ENCODE measurements at places on chromosomes 7 and 10.

GRCh38 chr10:102644646-102645387 is 538 bp downstream of the TRIM8 start:
- peak; percentile 65 for DNase-seq

- no peak for DNase-seq
These were observed 18.0 kb upstream of the HILPDA start for GRCh38 chr7:128437426-128438332.

DNA sequence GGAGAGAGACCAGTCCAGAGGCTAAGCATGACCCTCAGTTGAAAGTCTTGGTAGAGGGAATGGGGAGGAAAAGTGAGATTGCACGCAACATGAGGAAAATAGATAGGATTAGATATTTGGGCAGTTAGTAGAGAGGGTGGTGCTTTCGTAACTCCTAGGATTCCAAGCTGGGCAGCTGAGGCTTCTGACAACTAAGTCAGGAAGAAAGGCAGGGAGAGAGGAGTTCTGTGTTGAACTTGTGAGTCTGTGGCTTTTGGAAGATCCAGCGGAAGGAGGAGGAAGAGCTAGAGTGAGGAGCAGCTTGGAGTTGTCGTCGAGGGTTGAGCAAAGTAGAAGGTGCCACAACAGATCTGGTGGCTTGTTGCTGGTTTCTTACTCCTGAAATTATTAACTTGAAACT is 21.8 kb downstream of the CUL1 start:
- no peak for DNase-seq

DNA sequence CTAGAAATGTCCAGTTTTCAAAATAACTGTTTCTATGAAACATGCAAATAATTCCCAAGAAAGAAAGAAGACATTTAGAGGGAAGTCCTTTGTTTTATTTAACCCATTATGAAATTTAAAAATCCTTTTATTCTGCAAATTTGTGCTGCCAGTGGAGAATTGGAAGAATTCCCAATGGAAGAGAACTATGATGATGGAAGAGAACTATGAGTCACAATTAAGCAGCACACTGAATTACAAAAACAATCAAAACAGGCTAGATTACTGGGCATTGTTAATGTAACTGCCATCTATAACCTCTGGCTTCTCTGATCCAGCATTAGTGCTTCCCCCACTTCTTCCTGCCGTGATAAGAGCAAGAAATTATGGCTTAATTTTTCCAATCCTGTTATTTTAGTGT is 126.2 kb upstream of the FEZF1 start:
- DNase-seq, result peak; percentile 12

DNA sequence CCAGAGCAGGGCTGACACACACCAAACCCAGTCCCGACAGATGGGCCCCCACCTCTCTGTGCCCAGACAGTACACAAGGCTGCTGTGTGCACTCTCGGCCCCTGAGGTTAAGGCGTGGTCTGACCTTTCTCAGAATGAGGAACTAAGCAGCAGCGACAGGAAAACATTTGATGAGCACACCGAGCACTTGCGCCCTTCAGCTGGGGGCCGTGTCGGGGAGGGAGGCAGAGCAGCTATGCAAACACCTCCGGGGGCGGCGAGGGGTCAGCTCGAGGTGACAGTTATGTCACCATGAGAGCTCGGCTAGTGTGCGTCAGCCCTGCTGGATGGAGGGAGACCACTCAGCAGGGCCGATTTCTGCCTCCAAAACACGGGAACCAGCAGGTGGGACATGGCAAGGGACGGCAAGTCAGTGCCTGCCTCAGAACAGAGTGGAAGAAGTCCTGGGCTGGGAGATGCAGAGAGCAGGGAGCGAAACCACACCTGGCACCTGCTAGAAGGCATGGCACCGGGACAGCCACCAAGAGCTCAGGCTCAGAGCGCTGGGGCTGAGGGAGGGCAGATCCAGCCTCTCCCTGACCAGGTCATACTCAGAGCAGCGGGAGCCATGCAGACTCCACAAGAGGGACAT is 57.4 kb downstream of the CHST15 start:
- DNase-seq, result no peak

DNA sequence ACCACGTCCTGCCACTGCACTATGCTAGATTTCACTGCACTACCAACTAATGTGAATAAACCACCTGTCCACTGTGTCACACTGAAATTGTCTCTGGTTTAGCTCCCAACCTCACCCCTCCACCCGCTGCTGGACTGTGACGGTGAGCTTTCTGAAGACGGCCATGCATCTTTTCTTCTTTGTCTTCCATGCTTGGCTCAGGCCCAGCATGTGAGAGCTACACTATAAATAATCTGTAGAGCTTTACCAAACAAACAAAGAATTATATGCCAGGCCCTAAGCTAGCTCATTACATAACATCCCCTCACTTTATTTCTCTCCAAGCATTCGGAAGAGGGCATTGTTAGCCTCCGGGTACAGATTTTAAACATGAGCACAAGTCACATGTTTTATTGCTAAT is 633.2 kb downstream of the TNS3 start:
- DNase-seq, result no peak

DNA sequence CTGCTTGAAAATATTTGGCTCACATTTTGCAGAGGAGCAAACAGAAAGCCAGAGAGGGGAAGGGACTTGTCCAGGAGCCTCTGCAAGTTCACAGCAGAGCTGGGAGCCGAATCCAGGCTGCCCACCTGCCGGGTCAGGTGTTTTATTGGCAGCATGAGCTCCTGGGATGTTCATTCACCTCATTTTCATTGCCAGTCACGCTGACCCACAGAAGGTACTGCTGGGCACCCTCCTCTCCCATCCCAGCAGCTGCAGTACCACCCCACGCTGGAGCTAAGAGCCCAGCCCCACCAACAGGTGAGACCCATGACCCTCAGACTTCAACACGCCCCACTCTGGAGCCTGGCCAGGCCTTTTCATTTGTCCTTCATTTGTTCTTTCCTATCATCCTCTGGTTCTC is 102.7 kb downstream of the GRID1 start:
- no peak for DNase-seq

DNA sequence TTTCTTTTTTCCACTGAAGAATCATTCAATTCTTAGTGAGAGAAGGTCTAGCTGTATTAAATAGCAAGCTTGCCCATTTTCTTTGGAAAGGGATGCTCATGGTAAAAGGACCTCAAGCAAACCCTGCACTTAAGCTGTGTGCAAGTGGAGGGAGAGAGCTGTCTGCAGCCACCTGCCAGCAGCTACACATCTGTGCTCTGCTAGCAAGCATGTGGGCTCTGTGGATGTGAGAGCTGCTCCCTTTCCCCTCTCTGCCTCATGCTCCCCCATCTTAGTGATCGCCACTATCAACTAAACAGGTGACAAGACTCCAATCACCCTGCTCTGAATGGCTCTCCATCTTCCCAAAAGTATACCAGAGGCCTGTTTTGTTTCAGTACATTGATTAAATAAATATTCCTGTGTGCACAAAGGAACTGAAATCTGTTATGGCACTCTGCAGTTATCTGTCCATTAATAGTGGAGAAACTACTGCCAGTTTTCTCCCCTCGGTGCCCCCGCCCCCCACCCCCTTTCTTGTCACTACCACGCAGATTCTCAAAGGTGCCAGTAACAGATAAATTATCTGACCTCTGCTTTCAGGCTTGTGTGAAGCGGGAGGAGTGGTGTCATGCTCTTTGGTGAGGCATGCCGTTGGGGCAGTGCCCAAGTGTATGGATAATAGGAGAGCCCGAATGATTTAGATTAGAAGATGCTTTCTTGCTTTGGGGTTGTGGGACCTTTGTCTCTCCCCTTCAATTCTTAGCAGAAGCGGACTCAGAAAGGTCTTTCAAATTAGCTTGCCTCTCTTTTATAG is 26.4 kb downstream of the AUTS2 start:
- no peak for DNase-seq

DNA sequence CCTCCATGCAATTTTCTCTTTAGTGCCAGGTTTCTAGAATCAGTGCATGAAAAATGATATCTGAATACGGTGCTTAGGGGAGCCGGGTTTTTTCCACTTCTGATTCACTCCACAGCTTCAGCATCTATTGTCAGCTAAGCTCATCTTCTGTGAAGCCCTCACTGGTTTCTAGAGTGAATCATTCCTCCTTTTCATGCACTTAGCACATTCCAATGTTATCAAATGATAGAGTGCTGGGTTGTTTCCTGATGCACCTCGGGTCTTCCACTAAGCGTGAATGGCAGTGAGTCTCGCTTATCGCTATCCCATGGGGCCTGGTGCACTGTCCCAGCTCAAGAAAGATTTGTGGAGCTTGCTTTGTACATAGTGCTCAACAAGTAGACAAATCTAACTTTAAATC is 170.9 kb upstream of the RHEB start:
- peak; percentile 64 for DNase-seq

GRCh38 chr10:70673043-70673928 is 980 bp downstream of the ADAMTS14 start:
- peak; percentile 89 for DNase-seq

GRCh38 chr7:26005683-26006410 is 146.2 kb upstream of the NFE2L3 start:
- DNase-seq, result no peak

DNA sequence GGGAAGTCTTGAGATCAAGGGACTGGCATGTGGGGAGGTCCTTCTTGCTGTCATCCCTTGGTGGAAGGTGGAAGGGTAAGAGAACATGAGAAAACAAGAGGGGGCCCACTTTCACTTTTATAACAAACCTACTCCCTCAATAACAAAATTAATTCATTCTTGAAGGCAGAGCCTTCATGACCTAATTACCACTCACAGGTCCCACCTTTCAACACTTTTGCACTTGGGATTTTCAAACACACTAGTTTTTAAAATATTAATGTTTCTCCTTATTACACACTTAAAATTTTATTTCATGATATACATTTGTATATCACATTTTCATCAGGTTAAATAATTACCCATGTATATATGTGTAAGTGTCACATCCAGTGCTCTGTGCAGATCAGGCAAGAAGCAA is 2.0 kb downstream of the ST7 start:
- no peak for DNase-seq

DNA sequence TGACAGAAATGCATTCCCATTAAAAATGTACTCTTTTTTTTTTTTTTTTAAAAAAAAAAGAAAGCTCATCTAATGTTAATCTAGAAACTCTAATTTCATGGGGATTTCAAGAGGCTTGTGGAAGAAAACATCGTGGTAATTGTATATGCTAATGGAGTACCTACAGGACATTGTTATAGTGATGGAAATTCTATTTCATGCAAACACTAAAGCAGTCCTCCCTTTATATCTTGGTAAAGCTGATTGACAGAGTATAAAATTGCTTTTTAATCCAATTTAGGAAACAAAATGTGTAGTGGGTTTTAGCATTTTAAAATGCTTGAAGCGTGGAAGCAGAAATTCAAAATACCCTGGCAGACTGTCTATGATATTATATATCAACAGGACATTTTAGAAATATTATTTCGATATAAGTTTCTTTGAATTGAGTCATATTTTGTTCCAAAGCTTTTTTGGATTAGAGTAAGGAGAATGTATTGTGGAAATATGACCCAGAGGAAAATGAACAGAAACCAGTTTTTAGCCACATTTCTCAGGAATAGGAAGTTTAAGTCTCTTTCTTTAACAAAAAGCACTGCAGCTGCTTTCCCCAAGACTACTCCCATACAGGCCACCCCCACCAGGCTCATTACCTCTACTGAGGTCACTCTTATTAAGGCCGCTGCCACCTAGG is 121.9 kb downstream of the WNT2 start:
- no peak for DNase-seq

DNA sequence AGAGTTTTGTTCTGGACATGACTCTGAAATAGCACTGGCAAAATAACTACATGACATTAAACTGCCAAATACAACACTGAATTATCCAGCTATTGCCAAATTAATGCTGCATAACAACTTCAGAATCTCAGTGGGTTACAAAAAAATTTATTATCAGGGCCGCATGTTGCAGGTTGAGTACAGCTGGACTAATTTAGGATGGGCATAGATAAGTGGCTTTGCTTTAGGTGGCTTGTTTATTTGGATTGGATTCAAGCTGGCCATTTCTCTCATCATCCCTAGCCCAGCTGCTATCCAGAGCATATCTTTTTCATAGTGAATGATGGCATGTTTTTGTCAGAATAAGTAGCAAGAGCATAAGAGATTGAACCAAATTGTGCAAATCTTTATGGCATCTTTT is 1277.1 kb downstream of the REEP3 start:
- DNase-seq, result no peak

GRCh38 chr10:132479603-132480221 is 57.9 kb upstream of the INPP5A start:
- DNase-seq, result no peak

GRCh38 chr7:99943641-99944496 is 14.4 kb upstream of the GJC3 start:
- DNase-seq, result no peak

- no peak for DNase-seq
These were observed 208.2 kb downstream of the MAD1L1 start for GRCh38 chr7:2024567-2024918.

DNA sequence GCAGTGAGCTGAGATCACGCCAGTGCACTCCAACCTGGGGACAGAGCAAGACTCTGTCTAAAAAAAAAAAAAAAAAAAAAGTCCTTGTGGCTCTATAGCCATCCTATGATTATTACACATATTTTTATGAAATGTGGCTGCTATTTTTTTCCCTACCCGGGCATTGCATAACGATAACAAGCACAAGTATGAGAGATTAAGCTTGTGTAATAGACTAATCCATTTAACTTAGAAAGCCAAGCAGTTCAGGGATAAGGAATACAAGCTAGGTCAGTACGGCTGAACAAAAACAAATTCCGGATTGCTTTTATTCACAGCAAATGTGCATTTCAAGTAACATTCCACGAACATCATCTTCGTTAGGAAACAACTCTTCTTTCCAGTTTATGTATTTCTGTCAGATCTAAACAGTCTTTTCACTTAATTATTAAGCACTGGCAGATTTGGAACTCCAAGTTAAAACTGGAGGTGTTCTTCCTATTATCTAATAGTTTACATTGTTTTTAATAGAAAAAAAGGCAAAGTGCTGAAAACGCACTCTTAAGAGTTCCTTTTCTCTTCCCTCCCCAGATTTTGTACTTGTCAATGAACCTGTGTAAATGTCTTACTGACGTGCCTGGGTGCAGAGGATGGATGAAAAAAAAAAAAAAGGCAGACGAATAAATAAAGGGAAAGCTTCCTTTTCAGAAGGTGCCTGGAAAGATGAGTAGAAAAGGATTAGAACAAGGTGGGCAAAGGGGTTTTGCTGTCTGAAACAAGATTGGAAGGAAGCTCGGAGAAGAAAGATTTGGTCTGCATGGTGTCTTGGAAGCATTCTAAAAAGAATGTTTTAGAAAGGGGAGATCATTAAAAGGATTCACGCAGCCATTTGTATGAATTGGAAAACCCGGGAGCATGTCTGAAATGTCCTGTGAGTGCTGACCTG is 81.1 kb downstream of the PRTFDC1 start:
- no peak for DNase-seq

DNA sequence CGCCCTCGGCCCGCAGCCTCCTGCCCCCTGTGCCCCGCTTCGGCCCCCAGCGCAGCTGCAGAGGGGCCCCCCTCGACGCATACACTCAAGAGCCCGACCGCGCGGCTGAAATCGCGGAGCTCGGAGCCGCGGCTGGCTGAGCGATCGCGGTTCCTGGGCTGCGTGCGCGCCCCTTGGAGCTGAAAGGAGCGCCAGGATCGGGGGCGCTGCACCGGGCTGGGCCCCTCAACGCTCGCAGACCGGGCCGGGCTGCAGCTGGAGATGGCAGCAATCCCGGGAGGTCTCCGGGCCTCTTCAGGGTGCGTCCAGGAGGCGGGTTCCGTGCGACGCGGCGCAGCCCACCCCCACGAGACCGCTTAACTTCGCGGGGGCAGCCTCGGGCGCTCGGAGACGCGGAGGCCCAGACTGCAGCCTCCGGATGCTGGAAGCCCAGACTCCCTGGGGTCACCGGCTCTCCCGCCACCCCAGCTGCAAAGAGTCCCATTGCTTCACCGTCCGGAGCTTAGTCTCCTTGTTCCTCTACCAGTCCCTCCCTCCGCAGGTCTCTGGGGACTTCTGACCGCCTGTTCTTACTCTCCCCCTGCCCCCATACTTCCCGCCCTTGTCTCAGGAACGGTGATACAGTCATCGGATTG is 73.0 kb upstream of the LRRC4 start:
- DNase-seq, result peak; percentile 62
